Heart left ventricle (tissue), 16 donors: ENCODE measurements at places on chromosomes 5 and 9. TPM values are rescaled to one million over a fixed set of nuclear protein-coding genes. Genes with fewer than 3 reads are reported as not detected.
A peak's percentile ranks its signal among the peaks of the same experiment; 100 is the strongest.

GRCh38 chr9:72949244-72949582 lies 3.6 kb downstream of the ALDH1A1 start:
- no peak for DNase-seq

DNA sequence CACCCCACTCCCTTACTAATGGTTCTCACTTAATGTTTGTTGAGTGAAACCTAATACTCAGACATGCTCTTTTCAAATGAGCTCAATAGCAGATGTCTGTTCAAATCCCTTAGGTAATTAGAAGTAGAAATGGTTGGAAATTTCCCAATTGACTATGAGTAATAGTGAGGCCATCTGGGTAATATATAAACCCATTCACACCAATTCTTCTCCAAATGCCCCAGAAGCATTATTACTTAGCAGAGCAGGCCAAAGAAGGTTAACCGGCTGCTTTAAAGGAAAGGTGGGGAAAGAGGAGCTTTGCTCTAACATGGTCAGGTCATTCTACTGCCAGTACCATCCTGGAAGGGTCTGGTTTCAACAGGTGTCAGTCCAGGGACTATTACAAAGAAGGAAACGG lies 119.5 kb upstream of the MTAP start:
- no peak for DNase-seq

- no peak for DNase-seq
Measured at GRCh38 chr5:83987513-83988292, 267.0 kb upstream of the HAPLN1 start.

GRCh38 chr5:30605693-30606268 lies 587.7 kb upstream of the CDH6 start:
- no peak for DNase-seq

- no peak for DNase-seq
Measured at GRCh38 chr9:107842530-107842929, 353.0 kb upstream of the KLF4 start.

- no peak for DNase-seq
Measured at GRCh38 chr5:134437847-134438581, 26.3 kb upstream of the CDKN2AIPNL start.

- peak; percentile 36 for DNase-seq
Measured at GRCh38 chr5:74206579-74207550, 433.7 kb downstream of the ENC1 start.

DNA sequence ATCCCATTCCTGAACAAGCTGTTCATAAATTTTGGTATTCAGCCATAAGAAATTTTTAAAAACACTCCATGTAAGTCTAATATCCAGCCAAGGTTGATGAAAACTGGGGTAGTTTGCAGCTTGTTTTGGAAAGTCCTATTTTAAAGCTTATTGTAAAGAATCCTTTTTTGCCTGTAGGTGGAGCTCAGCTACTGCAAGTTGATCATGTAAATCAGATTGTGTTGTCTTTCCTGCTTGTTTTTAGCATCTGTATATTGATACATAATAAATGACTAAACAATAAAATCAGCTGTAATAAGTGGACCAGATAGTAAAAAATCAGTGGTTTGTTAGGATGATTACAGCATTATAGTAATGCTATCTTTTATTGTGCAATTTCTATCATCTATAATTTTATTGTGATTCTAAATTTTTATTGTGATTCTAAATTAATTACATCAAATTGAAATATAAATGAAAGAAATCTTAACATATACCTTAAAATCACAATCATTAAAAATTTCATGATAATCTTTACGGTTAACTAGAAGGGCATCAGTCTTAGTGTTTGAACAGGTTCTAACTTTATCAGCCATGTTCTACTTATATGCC lies 42.4 kb downstream of the CWC27 start:
- no peak for DNase-seq

GRCh38 chr9:19799784-19800183 lies 10.9 kb upstream of the SLC24A2 start:
- DNase-seq: no peak

GRCh38 chr9:75612205-75612604 lies 278.3 kb upstream of the PCSK5 start:
- no peak for DNase-seq

GRCh38 chr9:124384846-124385245 lies 30.4 kb downstream of the PSMB7 start:
- DNase-seq: no peak

DNA sequence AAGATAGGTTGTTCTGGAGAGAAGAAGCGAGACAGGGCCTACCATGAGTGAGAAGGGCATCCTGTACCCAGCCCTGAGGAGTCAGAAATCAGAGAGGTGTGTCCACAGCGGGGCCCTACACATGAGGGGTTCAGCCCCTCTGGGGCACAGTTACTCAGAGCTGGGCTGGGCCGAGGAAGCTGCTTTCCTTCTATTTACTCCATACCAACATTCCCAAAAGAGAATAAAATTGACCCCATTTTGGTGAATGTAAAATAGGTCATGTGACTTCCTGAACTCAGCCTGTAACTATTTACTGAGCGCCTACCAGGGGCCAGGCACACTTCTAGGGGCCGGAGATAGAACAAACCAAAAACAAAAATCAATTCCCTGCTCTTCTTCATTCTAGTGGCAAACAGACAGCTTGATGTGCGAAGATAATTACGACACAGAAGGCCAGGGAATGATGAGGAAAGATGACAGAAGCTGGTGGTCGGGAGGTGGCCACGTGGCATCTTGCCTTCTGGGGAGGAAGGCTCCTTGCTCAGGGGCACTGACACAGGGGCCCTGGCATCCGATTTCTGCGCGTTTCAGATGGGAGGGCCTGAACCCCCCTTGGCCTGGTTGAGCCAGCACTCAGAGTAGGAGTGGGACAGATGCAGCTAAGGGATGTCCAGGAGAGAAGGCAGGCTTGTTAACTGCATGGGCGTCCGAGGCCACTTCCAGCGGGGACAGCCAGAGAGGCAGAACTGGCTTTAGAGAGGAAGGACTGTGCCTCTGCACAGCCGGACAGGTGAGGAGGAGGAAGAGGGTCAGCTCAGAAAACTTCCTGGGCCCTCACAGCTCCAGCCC lies 121.8 kb downstream of the NSG2 start:
- no peak for DNase-seq

GRCh38 chr5:36108758-36109460 lies 42.2 kb upstream of the UGT3A2 start:
- no peak for DNase-seq

DNA sequence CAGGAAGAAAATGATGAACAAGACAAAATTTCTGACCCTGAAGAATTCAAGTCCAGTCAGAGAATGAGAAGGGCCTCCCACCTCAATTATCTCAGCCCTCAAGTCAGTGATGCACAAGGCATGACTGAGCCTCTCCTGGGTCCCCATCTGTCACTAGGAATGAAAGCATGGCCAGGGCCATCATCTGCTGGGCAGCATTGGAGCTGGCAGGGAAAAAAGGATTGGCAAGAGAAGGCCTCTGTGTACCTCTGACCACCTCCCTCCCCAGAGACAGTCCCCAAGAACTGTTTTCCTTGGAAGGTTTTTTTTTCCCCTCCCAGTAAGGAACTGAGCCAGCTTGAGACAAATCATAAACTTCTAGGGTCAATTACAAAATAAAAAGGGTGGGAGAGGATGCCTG lies 76.7 kb downstream of the KLHL3 start:
- no peak for DNase-seq

DNA sequence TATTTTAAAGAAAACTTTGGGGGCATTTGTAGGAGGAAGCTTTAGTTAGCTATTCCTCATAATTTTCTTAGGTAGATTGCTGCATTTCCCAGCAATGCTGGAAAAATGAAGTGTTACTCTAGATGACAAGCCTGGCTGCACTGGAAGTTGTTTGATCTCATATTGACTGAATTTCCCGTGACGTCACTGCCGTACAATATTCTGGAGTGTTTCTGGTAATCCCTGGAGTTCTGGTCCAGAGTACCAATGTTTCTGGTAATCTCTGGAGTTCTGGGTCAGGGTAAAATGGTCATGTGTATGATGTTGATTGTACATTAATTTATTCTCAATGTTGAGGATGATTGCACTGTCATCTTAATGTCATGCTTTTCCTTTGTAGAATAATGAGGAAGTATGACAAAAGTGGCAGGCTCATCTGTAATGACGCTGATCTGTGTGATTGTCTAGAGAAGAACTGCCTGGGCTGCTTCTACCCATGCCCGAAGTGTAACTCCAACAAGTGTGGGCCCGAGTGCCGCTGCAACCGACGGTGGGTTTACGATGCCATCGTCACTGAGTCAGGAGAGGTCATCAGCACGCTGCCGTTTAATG lies 26.2 kb downstream of the ARL14EPL start:
- DNase-seq: no peak

GRCh38 chr5:111022301-111022700 lies 49.2 kb upstream of the TSLP start:
- DNase-seq: no peak

The C8G gene
- 3.1 TPM for polyA plus RNA-seq

The BARHL1 gene
- polyA plus RNA-seq: not detected

The LRRC19 gene
- not detected for polyA plus RNA-seq

The ELOVL7 gene
- polyA plus RNA-seq: 0.30 TPM

The F2R gene
- 2.5 TPM for polyA plus RNA-seq

The TEX48 gene
- not detected for polyA plus RNA-seq

The PCA3 gene
- not detected for polyA plus RNA-seq
